D341Med (cell line): ENCODE measurements at places on chromosomes 11 and 22.

DNA sequence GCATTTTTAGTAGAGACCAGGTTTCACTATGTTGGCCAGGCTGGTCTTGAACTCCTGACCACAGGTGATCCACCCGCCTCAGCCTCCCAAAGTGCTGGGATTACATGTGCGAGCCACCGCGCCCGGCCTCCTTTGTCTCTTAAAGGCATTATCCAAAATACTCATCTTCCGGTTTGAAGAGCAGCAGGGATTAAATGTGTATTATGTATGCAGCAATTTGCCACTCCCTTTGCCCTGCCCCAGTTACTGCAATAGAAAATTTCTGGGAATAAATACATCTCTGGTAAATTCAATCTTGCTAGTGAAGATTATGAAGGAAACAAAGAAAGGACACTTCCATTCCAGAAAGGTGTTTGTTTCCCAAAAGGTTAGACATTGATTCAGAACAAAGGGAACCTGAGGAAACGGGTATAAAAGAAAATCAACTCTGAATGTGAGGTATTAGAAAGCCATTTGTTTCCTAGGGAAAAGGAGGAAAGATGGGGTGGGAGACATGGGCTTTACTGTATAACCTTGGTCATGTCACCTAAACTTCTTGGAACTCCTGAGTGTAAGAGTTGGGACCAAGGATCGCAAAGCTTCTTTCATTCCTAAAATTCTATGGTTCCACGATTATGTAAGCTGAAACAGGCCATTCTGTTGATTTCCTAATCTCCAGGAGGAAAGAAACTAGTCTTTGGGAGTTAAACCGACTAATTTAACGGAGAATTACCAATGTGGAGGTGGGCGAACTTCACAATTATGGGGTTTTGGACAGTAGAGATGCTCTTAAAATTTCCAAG, 959 bp upstream of the HIPK3 start:
- DNase-seq: peak; percentile 42

- peak; percentile 88 for DNase-seq
These were observed at the start of gene CFAP300 for GRCh38 chr11:102047305-102047924. CFAP300 (plus strand) TSS chr11:102047437; CDS start chr11:102047471, 34 bp downstream.

DNA sequence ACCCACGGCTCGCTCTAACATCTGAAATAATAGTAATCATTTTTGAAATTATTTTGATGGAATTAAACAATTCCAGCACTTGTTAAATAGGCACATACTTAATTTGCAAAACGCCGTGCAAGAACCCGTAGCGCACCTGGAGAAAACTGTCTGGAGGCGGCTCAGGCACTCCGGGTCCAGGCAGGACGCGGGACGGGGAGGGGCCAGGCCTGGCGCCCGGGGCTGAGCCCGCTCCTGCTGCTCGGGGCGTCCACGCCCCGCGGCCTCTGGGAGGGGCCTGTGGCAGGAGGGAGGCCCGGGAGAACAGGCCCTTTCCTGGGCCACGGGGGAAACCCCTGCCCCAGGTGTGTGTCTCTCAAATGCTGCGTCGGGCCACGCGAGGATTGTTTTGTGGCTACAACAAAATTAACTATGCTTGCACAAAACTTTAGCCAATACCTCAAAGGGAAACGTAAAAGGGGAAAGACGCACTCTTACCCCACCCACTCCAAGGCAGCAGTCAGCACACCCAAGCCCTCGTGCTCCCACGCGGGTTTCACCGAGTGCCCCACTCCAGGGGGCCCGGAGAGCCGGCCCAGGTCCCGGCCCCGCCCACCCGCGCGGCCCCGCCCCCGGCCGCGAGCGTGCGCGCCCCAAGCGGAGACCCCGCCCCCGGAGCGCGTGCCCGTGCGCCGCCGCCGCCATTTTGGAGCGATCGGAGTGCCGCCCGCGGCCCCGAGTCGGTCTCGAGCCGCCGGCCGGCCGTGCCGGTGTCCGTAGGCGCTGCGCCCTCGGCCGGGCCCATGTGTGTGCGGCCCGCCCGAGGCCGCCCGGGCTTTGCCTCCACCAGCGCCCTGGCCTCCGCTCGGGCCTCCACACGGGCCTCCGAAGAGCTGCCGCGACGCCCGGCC, at the start of gene PPP6R2:
PPP6R2 (plus strand) TSS at position 677 of the 890 bp plus-strand sequence. CDS start 50,582 bp downstream, outside the sequence.
- DNase-seq: peak; percentile 98

- DNase-seq: no peak
These were observed 13.0 kb downstream of the MS4A3 start for GRCh38 chr11:60069450-60069849.

DNA sequence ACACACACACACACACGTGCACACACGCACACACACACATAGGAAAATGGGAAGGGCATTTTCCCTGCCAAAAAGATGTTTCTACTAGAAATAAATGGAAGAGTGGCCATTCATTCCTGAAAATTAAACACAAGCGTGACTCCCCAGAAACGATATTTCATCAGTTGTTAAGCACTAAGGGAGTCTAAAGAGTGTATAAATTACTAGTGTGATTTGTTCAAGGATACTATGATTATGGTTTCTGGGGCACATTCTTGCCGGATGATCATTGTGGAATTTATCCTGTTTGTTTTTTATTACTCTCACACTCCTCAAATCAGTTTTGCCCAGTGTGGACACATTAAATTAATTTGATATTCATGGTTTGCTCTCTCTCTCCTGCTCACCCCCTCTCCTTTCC, 16.4 kb upstream of the AMOTL1 start:
- no peak for DNase-seq

DNA sequence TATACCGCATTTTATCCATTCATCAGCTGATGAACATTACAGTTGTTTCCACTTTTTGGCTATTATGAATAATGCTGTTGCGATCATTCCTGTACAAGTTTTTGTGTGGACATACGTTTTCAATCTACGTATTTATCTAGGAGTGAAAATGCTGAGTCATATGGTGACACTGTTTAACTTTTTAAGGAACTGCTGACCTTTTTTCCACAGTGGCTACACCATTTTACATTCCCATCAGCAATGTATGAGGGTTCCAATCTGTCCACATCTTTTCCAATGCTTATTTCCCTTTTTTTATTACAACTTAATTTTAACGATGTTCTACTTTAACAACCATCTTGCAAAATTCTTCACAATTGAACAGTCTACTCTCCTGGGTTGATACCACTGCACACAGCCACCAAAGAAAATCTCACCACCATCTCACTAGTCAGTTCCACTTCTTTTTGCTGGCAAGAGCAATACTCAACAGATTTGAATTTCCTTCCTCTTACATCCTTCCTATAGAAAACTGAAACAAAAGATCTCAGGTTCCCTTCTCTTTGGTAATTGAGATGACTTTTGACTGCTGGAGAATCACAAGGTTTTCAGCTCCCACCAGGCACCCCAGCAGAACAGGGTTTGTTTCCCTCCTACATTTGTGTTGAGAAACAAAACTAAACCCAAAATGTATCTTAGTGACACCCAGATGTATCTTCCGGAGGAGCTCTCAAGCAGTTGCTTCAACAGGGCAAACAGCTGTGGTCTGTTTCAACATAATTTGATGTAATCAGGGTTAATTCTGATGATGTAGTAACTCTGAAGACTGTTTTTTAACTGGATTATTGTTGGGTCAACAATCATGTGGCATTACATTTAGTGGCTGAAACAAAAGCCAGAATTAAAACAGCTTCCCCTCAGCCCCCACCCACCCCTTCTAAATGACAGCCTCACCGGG, 7.0 kb upstream of the GAB2 start:
- DNase-seq: no peak

- no peak for DNase-seq
These were observed 5.4 kb downstream of the TBC1D10C start for GRCh38 chr11:67409261-67409666.

DNA sequence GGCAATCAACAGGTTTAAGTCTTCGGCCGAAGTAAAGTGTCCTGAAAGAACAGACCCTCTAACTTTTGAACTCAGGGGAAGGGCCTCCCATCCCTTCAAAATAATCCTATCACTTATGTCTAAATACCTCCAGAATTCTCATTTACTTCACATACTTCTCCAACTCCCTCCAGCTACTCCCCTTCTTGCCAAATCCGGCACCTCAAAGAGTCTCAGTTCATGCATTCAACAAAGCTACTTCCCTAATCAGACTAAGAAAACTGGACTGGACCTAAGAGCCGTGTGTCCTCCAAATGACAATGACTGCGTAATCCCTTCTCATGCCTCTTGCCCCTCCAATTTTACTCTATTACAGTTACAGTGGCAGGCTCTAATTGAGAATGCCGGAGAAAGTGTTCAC, 1.3 kb downstream of the DDB1 start:
- DNase-seq: no peak

DNA sequence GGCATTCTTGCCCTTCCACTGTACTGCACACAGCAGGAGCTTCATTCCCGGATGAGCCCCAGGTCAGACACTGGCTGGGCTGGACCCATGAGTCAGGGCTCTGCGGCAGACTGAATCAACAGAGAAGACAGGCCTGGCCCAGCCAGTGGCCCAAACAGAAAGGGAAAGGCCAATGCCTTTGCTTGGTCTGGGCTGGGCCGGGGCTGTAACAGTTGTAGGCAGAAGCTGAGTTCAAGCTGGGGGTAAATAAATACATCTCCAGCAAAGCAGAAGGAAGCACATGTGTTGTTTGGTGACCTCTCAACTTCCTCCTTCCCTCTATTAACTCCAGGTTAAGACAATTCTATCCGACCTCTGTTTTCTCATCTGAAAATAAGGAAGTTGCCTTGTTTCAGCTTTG, 1.8 kb upstream of the SMIM35 start:
- no peak for DNase-seq

DNA sequence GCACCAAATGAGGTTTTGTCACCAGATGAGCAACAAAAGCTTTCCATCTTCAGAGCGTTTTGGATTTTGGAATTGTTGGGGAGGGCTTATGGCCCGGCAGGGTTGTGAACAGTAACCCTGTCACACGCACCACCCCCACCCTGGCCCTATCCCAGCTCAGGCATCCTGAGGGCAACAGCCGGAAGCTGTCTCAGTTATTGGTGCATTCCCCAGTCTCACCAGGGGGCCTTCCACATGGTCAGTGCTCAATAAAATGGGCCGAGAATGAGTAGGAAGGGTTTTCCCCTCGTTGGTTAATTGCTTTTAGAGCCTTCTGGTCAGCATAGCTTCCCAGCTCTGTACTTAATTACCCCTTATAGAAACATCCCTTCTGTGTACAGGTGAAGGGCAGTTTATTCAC, 46.0 kb downstream of the LRP5 start:
- no peak for DNase-seq

GRCh38 chr22:37843741-37844089, 419 bp downstream of the ANKRD54 start:
- peak; percentile 86 for DNase-seq

DNA sequence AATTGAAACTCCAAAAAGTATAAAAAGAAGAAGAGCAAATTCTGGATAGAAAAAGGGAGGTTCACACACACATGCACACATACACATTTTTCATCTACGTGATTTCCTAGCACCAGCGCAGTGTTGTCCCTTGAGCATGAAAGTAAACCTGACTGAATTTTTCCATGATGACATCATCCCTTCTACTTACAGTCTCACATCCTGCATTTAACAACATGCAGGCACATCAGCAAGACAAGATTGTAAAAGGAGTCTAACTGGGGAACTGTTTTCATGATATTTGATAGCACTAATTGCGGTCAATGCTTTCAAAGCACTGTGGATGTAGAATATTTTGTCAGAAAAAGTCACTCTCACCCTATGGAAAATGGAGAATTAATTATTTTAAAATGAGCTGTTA, 36.6 kb downstream of the GAS2 start:
- no peak for DNase-seq

DNA sequence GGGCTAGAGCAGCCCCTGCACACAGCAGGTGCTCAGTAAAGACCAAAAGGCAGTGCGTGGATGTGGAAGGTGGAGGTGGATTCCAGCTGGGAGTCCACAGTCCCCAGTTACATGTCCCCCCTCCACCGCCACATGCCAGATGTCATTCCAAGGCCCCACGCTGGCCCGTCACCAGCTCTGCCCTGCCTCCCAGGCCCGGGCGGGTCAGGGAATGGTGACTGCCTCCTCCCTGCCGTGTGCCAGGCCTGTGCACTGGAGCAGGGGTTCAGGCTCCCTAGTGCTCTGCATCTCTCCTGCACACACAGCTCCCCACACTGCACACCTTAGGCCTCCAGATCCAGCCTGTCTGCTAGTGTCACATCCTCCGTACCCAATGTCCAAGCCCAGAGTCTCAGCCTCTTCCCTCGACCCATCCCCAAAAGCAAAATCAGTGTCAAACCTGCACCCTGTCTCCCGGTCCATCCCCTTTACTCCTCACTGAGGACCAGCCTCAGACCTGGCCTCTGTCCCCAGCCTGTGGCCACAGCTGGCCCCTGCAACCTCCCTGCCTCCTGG, 40.2 kb upstream of the PRODH start:
- no peak for DNase-seq

GRCh38 chr22:42708417-42708816, 12.3 kb downstream of the A4GALT start:
- no peak for DNase-seq

GRCh38 chr11:1335811-1336761, 26.7 kb upstream of the TOLLIP start:
- peak; percentile 84 for DNase-seq

GRCh38 chr11:886568-886967, 24.0 kb downstream of the CHID1 start:
- DNase-seq: no peak

DNA sequence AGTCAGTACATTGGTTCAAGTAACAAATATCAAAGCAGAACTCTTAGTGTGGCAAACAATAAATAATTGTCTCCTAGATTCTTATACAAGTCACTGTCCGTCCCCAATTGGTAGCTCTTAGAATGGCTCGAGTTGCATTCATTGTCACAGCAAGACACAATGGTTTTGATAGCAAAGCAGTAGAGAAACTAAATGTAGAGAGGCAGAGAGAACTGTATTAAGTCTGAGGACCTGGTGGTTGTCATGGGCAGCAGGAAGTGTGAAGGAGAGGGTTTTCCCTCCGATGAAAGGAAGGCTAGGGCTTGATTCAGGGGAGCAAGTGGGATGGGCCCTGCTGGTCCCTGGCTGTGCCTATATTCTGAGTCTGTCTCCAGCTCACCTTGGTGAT, 36.6 kb downstream of the RCOR2 start:
- DNase-seq: no peak

DNA sequence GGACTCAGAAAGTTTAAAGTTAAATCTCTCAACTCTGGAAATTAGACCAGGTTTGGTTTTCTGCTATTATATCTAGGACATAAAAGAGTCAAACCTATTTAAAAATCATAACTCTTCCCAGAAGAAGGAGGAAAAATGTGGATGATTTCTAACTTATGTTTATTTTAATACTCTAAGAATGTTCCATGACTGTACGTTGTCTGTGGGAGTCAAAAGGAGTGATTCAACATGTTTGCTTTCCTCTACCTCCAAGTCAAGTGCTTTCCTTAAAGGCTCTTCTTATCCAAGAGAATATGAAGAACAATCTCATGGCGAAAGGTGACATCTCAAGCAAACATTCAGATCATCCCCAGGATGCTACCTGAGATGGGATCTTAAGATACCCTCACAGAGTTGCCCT, 21.6 kb downstream of the OR51E1 start:
- no peak for DNase-seq

GRCh38 chr22:33240888-33241475, 182.8 kb upstream of the SYN3 start:
- DNase-seq: no peak
